Coronary artery (tissue), 2 donors: ENCODE measurements at places on chromosomes 16 and 17.
A peak's percentile ranks its signal among the peaks of the same experiment; 100 is the strongest.

GRCh38 chr16:12900599-12901203, 697 bp upstream of the SHISA9 start:
- no peak for DNase-seq

- DNase-seq = no peak
These were observed 66.9 kb downstream of the CHD9 start for GRCh38 chr16:53121661-53122060.

- no peak for DNase-seq
These were observed 52.5 kb downstream of the ZFPM1 start for GRCh38 chr16:88505405-88506082.

GRCh38 chr17:8249621-8250500, 772 bp downstream of the PFAS start:
- DNase-seq = no peak

DNA sequence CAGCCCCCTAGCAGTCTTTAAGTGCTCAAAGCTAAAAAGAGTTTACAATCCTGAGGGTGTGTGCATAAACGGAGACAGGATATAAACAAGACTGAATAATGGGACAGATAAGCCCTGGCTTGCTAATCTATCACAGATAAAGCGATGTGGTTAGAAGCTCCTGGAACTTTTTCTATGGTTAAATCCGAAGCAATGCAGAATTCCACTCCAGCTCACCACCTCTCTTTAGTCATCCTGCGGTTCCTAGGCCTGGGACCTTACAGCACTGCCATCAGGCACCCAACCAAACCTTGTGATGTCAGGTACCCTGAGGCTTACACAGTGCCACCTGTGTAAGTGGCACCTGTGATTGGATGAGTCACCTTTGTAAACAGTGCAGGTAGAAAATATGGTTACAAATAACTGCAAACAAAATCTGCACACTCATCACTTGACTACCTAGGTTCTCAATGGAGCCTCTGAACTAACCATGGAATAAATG, 31.5 kb upstream of the B4GALNT2 start:
- DNase-seq = no peak

DNA sequence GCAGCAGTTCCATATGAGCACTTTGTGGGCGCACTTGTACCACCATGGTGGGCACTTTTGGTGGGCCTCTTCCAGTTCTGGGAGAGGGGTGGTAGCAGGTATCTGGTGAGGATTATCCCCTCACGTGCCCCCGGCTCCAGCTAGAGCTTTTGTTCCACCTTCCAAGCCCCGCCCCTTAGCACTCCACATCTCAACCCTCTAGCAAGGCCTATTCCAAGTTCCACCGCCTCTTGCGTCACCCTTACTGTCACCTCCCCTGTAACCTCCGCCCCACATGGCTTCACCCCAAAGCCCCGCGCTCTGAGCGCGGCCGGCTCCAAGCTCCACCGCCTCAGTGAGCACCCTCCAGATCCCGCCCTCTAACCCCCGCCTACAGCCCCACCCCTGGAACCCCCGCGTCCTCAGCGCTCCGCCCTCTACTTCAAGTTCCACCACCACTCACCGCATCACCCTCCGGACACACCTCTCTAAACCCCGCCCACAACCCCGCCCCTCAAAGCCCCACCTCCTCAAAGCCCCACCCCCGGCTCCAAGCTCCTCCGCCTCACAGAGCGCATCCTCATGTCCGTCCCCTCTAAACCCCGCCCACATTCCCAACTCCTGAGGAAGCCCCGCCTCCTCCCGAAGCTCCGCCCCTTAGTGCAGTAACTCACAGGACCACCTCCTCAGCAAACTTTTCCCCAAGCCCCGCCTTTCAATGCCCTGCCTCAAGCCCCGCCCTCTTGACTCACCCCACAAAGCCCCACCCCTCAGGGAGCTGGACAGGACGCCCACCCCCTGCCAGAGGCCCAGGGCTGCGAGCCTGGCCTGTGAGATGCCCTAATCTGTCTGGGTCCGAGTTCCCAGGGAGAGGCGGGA, 11.1 kb downstream of the SCN4A start:
- DNase-seq = peak; percentile 85

GRCh38 chr17:3582915-3583314, 25.3 kb upstream of the TRPV3 start:
- no peak for DNase-seq

DNA sequence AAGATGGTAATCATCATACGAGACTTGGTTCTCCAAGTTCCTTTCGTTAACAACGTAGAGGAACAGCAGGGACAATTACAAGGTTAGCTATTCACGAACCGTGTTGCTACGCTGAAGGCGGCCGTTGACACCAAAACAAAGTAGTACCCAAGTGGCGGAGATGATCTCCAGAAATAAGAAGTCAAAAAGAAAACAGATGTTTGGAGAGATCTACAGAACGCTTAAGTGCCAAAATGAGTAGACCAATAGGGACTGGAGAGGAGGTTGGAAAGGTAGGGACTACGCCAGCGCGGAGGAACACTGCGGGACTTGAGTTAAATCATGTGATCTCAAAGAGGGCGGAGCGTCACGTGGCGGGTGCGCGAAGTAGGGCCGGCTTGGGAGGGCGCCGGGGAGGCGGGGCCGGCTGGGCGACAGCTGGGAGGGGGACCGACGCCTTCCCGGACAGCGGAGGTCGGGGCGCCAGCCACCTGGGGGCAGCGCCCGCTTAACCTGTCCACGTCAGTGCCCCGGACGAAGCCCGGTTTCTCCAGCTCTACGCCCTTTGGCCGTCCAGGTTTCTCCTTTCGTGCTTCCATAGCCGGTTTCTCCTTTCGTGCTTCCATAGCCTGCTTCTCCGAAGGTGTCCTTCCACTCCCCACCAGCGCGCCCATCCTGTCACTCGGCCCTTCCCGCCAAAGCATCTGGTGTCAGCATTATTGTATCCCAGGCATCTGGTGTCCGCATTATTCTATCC, 636 bp upstream of the GABARAP start:
- DNase-seq = peak; percentile 96

GRCh38 chr17:63440127-63440769, 5.9 kb downstream of the CYB561 start:
- DNase-seq = no peak

DNA sequence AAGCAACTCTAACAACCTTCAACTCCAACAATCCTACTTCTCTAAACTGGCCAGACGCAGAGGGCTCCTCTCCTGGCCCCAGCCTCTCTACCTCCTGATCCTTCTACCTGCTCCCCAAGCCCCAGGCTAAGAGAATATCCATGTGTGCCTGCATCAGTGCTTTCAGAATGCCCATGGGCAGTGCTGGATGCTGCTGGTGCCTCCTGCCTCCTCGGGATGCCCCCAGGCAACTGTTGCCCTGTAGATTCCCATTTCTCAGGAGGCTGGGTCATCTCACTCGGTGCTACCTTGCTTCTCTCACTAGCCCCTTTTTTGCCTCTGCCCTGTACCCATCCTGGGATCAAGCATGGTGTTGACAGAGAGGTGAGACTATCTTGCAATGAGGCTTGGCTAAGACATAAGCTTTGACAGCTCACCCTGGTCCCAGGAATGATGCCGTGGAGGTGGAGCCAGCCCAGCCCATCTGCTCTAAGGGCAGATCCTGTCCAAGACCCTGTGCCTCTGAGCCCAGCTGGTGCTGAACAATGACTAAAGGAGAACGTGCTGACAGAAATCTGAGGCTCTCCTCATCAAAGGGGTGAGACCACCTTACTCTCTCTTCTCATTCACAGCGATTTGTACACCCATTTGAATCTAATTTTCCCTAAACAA, 19.4 kb upstream of the SUPT4H1 start:
- no peak for DNase-seq

GRCh38 chr16:66427036-66427860, at the start of gene BEAN1:
TSS of gene BEAN1 (plus strand) at chr16:66427295. CDS start at chr16:66437677, 10,382 bp downstream.
- no peak for DNase-seq

- no peak for DNase-seq
These were observed 31.3 kb downstream of the TVP23A start for GRCh38 chr16:10787304-10787703.

GRCh38 chr17:39208893-39209292, 8.8 kb downstream of the RPL19 start:
- no peak for DNase-seq

- DNase-seq = no peak
These were observed 66.1 kb downstream of the AXIN2 start for GRCh38 chr17:65495122-65496055.

GRCh38 chr17:81240761-81241160, 1.6 kb downstream of the NDUFAF8 start:
- no peak for DNase-seq

DNA sequence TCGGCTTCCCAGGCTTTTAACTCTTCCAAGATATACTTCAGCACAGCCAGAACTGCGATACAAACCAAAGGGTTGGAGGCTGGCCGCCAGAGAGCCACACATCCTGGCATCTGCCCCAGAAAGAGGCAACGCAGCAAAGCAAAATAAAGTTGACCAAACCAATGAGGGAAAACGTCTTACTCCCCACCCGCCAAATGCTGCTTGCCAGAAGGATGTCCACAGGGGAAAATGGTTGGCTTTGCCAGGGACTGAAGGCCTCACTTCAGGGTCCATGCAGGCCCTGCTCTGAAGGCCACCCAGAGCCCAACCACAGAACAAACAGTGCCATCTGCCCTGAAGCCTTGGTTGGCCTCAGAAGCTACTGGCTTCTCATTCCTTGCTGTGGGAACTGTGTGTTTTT, 15.0 kb downstream of the CACNG1 start:
- DNase-seq = no peak

GRCh38 chr17:17582372-17582771, 9.1 kb downstream of the PEMT start:
- DNase-seq = no peak

GRCh38 chr17:75695141-75695829, 26.0 kb upstream of the ITGB4 start:
- no peak for DNase-seq

GRCh38 chr17:61289408-61290385, 109.9 kb upstream of the TBX2 start:
- DNase-seq = no peak

GRCh38 chr17:74970395-74970794, 2.2 kb downstream of the HID1 start:
- DNase-seq = no peak

DNA sequence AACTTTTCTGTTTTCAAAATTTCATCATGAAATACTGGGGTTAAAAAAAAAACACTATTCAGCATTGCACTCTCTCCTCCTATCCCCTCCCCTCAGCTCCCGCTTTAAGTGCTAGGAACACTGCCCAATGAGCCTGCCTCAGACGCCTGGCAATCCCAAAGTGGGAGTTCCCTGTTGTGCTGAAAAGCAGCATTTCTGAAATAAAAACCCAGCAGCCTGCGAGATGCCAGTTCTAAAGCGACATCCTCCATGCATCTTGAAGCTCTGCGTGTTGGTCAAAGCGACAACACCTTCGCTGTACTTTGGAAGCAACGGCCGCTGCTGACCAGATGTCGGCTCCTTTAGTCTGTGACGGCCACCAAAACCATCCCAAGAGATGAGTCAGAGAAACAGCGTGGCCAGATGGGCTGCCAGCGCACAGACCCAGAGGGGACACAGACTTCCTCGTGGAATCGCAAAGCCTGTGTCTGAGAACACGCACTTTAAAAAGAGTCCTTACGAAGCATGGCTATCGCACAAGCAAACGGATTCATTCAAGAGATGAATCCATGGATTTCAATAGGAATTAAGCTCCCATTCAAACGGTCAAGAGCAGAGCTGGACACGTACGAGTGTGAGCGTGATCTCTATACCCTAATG, 32.8 kb downstream of the FBXO31 start:
- no peak for DNase-seq
